Stimulated activated CD8-positive, alpha-beta memory T cell treated with anti-CD3 and anti-CD28 coated beads, Interleukin-2, amount 100 ng/mL, for 1 hour (primary cell): ENCODE measurements at places on chromosomes 13 and 19.

- no peak for DNase-seq
Observed at GRCh38 chr13:80082396-80083080, 258.4 kb downstream of the SPRY2 start.

GRCh38 chr13:110713642-110713952 lies at the start of gene ING1:
TSS of gene ING1 (plus strand) at chr13:110713700. CDS start at chr13:110714150, 450 bp downstream.
- no peak for DNase-seq

DNA sequence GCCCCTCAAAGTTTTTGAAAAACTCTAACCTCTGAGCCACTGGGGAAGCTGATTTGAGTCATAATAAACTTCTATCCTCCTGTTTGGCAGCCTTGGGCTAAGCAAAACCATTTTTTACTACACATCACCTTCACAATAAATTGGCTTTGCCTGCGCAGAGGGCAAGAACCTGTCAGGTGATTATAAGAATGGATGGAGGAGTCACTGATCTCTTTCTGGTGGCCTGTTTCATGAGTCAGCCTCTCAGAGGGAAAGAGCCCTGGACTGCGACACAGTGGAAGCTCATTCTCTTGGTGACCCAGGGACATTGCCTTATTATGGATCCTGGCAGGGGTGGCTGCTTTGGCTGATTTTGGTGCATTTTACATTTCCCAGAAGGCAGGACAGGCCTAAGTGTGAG lies 17.5 kb upstream of the PSG9 start:
- no peak for DNase-seq

- no peak for DNase-seq
Observed at GRCh38 chr19:38015216-38015615, 108.2 kb downstream of the SIPA1L3 start.

DNA sequence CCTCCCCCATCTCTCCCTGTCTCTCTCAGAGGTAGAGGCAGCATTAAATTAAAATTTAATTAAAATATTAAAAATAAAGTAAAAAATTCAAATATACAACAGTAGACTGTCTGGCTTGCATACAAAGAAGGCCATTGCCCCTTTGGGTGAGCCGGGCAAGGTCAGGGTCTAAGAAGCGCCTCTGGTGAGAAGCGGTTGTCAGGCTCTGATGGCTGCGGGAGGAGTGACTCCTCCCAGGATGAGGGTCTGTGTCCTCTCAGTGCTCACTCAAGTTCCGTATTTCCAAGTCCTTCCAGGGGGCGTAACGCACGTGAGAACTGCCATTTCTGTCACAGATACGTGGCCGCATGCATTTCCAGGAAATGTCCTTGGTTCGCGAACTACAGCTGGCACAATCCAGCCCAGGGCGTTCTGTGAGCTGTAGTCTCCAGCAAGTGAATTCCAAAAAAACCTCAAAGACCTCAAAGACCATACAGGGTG lies 737 bp upstream of the ZNF181 start:
- no peak for DNase-seq

- DNase-seq: no peak
Observed at GRCh38 chr19:50548191-50549058, 19.8 kb downstream of the LRRC4B start.

DNA sequence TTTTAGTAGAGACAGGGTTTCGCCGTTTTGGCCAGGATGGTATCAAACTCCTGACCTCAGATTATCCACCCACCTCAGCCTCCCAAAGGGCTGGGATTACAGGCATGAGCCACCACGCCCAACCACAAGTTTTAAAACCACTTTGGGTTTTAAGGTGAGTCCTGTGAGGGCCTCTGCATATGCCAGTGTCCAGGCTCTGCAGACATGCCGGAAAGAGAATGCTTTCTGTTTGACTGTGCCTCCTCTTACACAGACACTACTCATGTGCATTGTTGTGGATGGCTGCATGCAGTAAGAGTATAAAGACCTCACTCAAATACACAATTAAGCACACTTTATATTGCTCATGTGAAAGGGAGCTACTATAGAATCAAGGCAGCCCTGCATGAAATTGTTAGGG lies 20.8 kb upstream of the SLC25A30 start:
- DNase-seq: no peak

DNA sequence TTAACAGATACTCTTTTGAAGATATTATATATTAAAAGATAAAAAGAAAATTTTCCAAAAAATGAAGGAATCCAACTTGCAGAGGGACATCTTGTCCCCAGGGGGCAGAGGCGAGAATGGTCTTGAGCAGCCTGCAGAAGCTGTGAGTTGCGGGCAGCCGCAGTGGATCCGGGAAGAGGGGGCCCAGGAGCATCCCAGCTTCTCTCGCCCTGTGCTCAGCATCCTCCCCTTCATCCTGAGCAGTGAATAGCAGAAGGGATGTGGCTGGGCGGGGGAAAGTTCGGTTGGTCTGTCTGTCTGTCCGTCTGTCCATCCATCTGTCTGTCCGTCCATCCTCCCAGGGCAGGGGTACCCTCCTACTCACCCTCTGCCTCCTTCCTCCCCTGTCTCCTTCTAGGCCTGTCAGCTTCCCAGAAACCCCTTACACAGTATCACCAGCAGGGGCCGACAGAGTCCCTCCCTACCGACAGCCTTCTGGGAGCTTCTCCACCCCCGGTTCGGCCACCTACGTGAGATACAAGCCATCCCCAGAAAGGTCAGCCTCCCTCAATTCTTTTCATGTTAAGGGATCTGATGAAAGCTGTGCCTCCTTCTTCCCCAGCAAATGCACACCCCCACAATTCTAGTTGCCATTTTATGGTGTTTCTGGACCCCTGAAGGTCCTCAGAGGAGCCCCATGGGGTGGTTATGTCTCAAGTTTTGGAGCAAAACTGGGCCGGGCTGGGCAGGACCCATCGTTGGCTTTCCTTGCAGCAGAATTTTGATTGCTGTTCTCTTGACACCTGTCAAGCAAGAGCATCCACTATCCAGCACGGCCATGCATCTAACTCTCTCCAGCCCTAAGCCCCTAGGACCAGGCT lies 81.6 kb downstream of the DPF1 start:
- DNase-seq: peak; percentile 7

DNA sequence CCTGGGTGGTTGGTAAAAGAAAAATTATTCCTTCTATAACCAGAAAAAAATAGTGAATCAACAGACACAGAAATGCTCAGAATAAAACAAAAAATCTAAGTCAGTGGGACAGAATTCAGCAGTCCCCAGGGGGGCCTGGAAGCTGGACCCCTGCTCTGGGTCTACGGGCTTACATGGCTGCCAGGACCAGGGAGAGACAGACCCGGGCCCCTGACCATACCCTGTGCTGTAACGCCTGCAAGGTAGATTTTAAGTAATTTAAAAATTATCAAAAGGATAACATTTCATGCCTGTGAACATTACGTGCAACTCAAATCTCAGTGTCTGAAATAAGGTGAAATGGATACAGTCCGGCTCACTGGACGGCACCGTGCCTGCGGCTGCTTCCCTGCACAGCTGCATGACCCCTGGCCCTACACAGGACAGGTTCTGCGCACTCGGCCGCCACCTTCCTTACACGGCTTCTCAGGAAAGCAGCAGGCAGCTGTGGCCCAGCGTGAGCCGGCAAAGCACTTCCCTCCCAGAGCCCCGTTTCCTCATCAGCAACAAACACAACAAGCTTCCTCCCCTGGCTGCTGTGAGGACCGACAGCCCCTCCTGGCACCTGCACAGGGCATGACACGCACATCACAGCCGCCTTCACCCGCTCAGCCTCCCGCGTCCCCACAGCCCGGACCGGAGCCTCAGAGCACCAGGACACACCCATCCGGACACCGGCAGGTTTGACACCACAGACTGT lies 22.2 kb downstream of the RASA3 start:
- no peak for DNase-seq

GRCh38 chr13:114035583-114036531 lies 62.0 kb upstream of the C13orf46 start:
- DNase-seq: no peak

GRCh38 chr19:16577531-16577985 lies 5.3 kb upstream of the SLC35E1 start:
- DNase-seq: no peak

- no peak for DNase-seq
Observed at GRCh38 chr13:99864627-99864990, 107.0 kb downstream of the ZIC5 start.

DNA sequence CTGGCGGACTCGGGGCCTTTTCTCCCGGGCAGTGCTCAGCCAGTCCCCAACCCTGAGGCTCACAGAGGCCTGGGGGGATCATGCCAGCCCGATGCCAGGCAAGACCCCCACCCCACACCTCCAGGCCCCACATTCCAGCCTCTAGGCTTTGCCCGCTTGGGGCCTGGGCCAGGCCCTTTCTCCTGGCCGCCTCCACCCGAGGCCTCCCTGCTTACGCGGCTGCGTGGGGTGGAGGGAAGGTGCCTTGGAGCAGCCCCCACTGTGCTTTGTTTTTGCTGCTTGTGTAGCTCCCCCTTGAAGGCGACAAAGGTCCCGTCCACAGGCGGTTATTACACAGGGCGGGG lies 38.4 kb downstream of the SMIM24 start:
- no peak for DNase-seq

- DNase-seq: no peak
Observed at GRCh38 chr13:27006519-27007161, 165.0 kb downstream of the USP12 start.

- DNase-seq: no peak
Observed at GRCh38 chr13:18936104-18936503, 245.5 kb downstream of the TUBA3C start.

GRCh38 chr13:43631106-43631505 lies 155.7 kb downstream of the ENOX1 start:
- no peak for DNase-seq

GRCh38 chr13:99193152-99193551 lies 7.5 kb upstream of the UBAC2 start:
- no peak for DNase-seq

DNA sequence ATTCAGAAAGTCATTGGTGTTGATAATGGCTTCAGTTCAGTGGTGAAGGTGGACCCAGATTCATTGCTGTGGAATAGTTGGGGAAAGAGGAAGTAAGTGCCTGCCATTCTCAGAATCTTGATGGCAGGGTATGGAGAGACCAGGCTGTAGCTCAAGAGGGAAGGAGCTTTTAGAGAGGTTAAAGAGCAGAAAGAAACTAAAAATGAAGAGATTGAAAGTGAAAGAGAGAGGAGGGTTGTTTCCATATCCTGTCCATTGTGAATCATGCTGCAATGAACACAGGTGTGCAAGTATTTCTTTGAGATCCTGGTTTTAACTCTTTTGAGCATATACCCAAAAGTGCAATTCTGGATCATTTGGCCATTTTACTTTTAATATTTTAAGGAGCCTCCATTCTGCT lies 12.5 kb downstream of the GJB6 start:
- no peak for DNase-seq

- DNase-seq: no peak
Observed at GRCh38 chr13:100423375-100423774, 165.2 kb downstream of the GGACT start.

GRCh38 chr13:30753030-30753616 lies 17.8 kb downstream of the ALOX5AP start:
- no peak for DNase-seq

GRCh38 chr13:32659736-32660135 lies 73.5 kb downstream of the PDS5B start:
- no peak for DNase-seq

DNA sequence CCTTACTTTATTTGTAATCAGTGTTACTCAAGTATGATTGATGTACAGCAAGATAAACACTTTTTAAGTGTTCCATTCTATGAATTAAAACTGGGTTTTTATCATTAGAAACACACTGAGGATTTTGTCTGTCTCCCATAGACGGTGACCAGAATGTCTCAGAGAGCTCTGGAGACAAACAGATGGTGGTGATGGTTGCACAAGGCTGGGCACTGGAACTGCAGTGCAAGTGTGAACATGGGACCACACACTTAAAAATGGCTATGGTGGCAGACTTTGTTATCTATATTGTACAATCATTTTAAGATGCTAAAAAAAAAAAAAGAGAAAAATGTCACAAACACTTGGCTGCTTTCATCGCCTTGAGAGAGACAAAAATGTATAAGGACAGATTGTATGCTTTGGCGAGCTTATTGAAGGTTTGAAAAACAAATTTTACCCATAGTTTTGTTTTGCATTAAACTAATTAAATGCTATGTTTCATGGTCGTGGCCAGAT lies 273.0 kb downstream of the SHISA2 start:
- DNase-seq: no peak

DNA sequence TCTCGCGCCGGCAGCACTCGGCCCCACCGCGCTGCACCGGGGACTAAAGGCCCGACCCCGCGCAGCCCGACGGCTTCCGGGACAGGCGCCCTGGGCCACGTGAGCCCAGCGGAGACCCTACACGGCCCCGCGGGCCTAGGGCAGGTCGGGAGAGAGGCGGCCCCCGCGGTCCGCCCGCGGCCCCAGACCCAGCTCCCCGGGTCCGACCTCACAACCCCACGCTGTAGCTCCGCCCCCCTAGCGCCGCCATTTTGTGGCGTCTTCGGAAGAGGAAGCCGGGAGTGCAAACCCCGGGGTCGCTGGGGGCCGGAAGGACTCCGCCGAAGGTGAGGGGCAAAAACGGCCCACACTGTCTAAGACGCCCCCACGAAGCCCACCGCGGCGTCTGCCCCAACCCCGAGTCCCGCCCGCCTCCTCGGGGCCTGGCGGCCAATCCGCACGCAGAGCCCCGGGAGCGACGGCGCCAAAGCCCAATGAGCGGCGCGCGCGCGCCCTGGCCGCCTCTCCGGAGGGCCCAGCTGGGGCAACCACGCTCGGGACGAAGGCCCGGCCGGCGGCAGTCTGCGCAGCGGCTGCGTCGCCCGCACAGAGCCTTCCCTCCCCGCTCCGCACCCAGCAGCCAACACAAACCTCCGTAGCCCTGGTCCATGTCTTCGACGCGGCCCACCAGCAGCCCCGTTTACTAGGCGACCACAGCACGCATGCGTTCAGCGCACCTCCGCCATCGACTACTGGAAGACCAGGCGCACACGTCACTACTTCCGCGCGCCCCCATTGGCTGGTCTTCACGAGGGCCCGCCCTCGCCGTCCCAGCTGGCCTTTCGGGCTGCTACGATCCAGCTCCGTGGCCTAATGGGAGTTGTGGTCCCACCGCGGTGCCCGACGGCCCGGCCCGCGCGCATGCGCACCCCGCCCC lies at the start of gene AKAP8:
Gene AKAP8, minus strand, starts transcription at position 705 of the 916 bp plus-strand sequence. Its CDS starts 56 bp downstream, at position 649.
- DNase-seq: peak; percentile 94

GRCh38 chr13:52001120-52001731 lies 10.0 kb downstream of the ATP7B start:
- DNase-seq: no peak

DNA sequence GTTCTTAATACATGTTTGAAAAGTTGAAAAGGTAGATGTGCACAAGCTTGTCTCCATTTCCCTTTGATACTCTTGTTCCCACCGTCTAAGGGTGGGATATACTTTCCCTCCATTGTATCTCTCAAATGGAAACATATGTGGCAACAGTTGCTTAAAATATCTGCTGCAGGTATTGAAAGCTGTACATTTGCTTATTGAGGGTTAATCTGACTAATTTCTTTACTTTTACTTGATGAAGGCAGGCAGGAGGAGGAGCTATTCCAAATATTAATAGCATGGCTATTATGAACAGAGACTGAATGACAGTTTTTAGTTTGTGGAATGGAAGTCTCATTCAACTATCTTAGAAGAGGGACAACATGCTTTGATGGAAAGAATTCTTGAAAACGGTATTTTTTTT lies 103.8 kb downstream of the SLC10A2 start:
- DNase-seq: no peak

DNA sequence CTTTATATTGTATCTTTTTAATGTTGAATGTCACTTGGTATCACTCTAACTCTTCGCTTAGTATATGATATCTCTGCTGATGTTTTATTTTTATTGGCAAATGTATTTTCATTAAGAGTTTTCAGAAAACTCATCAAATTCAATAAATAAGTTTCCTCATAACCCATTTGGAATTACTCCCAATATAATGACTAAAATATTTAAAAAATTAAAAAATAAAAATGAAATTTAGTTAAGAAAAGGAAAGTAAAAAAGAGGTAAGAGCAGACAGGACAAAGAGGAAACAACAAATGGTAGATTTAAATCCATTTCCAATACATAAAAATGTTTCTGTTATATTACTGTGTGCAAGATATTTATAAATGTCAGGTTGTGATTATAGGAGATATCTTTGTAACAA lies 548.9 kb upstream of the SPRY2 start:
- no peak for DNase-seq
